ENCODE measurements at places on chromosomes 1 and 21.

DNA sequence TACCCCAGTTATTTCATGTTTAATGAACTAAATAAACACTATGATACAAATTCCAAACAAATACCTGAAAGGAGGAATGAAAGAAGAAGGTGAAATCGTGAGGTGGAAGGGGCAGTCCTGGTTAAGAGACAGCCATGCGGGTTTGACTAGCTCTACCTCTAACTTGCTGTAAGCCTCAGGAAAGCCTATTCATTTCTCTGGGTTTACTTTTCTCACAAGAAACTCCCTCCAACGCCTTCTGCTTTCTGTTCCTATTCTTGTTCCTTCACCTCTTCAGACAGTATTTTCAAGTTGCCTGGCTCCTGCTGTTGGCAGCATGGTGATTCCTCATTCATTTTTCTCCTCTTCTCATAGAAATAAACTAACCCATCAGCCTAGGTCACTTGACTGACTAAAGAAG, 92.4 kb downstream of the NTPCR start:
- no peak for DNase-seq

DNA sequence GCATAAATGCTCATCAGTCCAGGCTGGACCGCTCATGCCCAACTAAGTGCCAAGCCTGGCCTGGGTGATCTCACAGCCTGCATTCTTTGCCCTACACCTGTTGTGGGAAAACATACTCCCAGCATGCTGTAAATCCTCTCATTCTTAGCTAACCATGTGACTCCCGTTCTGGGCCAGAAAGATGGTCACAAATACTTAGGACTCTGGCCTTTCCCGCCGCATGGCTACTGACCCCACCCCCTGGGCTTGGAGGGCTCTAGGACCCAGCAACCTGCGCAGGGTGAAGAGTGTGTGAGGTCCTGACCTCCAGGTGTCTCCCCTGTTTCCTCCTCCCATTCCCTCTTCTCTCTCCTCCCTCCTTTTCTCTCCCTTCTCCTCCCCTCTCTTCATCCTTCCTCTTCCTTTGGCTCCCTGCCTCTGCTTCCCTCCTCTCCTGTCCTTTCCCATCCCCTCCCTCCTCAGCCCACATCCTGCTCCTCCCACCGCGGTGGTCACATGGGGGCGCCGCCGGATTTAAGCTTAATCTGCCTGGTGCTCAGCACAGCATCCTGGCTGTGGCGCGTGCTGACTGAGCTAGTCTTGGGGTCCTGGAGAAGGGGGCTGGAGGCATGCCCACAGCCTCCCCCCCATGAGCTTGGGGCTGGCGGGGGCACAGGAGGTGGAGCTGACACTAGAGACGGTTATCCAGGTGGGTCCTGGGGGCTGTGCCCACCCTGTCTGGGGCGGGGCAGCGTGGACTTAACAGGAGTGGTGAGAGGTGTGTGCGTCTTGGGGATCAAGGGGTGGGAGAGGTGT, at the start of gene CROCC:
Gene CROCC, plus strand, starts transcription at position 541 of the 795 bp plus-strand sequence. Its CDS starts 88 bp downstream, at position 629.
- DNase-seq: no peak

DNA sequence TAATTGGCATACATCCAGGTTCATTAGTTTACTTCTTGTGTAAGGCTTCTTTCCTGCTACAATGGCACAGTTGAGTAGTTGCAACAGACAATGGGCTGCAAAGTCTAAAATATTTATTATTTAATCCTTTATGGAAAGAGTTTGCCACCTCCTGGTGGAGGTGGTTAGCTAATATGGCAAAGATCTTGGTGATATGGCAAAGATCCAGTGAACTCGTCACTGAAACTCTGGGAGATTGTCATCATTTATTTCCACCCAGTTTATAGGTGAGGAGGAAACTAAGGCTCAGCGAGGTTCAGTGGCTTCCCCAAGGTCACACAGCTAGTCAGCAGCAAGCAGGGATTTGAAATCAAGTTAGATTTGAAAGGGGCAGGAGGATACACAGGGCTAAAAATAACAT, 16.1 kb upstream of the IFFO2 start:
- DNase-seq: no peak

- DNase-seq: no peak
Measured at GRCh38 chr1:228983661-228984060, 248.4 kb downstream of the RHOU start.

DNA sequence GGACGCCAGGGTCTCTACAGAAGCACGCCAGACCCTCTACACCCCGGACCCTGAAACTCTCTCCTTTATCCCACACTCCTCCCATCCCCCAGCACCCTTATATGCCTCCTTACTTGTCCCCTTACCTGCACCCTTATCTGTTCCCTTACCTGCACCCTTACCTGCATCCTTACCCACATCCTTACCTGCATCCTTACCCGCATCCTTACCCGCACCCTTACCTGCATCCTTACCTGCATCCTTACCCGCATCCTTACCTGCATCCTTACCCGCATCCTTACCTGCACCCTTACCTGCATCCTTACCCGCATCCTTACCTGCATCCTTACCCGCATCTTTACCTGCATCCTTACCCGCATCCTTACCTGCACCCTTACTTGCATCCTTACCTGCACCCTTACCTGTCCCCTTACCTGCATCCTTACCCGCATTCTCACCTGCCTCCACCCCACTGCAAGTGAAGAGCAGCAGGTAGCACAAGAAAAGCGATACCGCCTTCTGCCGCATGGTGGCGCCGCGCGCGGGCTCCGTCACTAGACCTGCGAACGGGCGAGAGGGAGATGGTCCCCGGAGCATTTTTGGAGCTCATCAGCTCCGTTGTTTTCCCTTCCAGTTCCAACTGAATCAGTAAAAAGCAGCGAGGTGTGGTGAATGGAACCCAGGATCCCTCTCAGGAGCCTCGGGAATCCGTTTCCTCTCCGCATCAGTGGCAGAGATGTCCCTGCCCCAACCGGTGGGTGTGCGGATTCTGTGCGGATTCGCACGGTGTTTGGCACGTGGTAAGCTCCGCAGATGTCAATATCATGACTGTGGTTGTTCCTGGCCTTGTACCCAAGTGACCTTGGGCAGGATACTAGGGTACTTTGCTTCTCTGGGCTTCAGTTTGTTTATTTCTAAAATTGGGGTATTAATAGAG, 2.9 kb downstream of the IFI6 start:
- peak; percentile 73 for DNase-seq

DNA sequence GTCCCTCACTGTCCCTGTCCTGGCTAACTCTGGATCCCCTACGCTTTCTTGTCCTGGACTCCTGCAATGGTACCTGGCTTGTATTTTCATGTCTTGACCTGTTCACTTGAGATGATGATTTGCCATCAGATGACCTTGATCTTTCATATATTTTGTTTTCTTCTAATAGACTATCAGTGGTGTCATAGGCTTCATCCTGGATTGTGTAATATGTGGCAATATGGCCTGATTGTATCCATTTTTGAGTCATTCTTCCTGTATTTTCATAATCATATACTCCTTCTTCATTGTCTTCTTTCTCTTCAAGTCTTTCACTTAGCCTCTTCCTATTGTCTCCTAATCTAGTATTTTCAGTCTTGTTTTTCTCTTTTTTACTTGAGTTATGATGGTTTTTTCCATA, 11.1 kb downstream of the FLG start:
- DNase-seq: no peak

DNA sequence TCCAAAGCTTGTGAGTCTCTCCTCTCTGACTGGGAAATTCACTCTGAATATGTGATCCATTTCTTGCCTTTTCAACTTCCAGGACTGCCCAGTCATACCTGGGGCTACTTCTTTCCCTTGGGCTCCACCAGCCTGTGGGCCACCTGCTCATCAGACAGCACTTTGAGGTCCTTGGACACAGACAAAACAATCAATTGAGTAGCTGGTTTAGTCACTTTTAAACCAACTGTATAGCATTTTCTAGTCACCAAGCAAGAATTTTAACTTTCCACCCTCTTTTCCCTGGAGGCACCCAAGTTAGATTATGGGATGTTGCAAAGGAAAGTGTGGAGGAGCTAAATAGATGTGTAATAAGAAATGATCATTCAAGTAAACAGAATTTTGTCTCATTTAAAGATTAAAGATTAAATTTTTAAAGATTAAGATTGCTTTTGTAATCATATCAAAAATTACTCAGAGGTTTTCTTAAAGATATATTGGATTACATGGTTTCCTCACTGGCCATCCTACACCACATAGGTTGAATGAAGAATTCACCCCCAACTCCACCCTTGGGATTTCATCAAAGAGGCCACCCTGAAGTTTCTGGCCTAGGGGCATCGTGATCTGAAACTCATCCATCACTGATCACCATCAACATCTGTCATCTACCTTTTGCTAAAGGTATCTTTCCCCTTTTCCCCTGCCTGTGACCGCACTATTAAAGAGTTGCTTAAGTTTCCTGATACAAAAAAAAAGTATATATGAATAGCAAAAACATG, 219.2 kb upstream of the NR5A2 start:
- DNase-seq: no peak

DNA sequence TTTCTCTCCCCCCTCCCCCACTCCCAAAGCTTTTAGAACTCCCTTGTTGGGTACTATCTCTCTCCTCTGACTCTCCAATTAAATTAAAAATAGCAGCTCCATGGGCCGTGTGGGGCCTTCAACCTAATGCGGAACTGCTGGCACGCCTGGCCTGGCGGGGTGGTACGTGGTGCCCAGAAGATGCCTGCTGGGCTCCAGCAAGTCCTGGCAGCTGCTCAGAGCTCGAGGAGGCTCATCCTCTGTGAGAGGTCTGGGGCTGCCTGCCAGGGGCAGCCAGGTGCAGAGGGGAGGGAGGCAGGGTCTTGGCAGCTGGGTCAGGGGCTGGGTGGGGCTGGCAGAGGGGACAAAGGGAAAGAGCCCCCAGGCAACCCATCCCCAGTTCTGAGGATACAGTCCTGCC, 74.4 kb downstream of the ACTL8 start:
- DNase-seq: no peak

DNA sequence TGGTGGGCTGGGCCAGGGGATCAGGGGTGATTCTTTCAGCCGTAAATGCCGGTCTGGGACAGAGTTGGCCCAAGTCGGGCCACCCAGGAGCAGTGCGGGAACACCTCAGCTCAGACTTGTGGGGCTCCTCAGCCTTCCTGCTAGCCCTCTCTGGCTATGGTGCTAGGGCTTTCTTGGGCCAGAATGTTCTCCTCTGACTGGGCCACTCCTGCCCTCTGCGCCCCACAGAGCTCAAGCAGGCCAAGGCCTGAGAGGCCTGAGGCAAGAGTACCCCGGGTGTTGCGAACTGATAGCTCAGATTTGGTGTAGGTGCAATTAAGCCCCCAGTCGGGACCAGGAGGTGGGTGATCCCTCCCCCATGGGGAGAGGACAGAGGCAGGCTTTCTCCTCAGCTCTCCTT, 51.8 kb downstream of the LGR6 start:
- no peak for DNase-seq

DNA sequence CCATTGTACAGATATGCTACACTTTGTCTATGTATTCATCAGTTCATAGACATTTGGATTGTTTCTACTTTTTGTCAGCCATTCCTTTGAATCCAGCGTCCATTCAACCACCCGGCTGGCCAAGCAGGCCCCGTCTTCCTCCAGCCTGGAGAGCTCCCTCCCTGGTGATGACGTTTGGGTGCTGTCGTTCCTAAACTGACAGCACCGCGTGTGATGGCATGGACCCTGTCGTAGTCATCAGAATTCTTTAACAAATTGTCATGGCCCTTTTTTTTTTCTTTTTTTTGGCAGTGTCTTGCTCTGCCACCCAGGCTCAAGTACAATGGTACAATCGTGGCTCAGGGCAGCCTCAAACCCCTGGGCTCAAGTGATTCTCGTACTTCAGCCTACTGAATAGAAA, 138.6 kb upstream of the ERRFI1 start:
- DNase-seq: no peak

GRCh38 chr1:166740668-166741276, 98.5 kb upstream of the POGK start:
- DNase-seq: no peak

DNA sequence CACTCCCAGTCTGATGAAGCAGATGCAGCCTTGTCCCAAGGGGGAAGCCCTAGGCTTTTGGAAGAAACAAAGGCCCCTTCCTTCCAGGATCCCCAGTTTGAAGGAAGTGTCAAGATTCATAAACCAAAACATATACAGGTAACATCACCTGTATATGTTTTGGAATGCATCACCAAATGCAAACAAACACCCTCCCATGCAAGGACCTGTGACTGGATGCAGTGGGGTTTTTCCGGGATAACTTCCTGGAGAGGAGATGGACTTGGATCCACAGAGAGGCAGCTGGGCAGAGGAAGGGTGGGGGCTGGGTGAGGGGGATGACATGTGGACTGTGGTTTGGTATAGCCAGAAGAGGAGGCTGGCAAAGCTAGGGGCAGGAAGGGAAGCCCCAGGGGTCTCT, 1.5 kb upstream of the PLA2G2F start:
- DNase-seq: no peak

DNA sequence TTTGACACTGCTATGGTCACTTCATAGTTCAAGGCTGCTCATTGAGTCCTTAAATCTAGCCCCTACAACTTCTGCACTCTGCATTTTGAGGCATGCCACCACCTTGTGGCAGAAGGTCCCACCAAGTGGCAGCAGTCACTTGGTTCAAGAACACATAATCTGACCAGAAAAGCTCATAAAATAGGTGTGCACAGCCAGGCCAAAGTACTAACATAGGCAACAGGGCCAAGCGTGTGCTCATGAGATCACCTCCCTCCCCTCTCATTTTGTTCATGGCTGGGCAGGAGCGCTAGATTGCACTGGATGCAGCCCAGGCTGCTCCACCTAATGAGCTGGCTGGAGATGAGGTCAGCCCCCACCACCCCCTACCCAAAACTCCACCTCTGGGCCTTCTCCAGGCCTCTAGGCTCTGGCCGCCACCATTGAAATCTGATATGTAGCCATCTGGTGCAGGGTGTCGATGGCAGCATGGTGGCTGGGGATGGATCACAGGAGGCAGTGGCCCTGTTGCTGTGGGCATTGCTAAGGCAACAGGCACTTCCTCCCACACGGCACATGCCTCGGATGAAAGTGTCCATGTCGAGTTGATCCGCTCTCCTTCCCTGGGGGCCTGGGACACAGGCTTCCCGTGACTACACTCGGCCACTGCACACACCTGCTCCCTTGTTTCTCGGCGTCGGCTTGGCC, 193.2 kb downstream of the TRABD2B start:
- no peak for DNase-seq

GRCh38 chr1:81876901-81877733, 76.4 kb downstream of the ADGRL2 start:
- DNase-seq: no peak

Measured in hematopoietic multipotent progenitor cell treated with erythropoietin and hydrocortisone succinate and interleukin-3 and kit ligand, for 15 days (in vitro differentiated cells).